ENCODE measurements at places on chromosomes 16 and 17. TPM values are rescaled to one million over a fixed set of nuclear protein-coding genes. Genes with fewer than 3 reads are reported as not detected.

DNA sequence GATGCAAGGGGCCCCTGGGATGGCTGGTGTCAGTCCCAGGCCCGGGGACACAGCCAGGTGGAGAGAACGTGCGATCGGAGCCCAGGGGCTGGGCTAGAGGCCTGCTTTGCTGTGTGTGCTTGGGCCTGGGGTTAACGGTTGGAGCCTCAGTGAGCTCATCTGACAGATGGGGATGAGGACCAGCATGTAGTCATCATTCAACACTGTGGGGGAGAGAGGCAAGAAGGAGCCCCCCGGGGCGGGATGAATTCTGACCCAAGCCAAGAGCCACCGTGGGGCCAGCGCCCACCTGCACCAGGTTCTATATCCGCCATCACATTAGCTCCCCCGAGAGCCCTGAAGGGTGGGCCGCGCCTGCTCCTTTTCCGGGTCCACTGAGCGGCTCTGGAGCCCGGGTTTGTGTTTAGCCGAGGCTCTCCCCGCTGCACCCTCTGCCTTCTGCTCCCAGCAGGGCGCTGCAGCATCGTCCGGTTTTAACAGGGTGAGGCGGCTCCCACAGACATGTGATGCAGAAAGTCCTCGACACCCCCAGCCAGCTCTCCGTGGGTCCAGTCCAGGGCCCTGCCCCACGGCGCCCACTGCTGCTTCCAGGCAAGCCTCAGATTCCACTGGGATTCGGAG lies 365.7 kb downstream of the SEC14L1 start:
- DNase-seq, result peak; percentile 87

GRCh38 chr17:32903774-32904673 lies 23.9 kb upstream of the TMEM98 start:
- no peak for DNase-seq

NOTUM gene
- total RNA-seq, result not detected

GRCh38 chr16:57607676-57608461 lies 20.6 kb upstream of the ADGRG1 start:
- DNase-seq, result peak; percentile 42

GRCh38 chr16:30771726-30772125 lies 9.6 kb downstream of the RNF40 start:
- no peak for DNase-seq

DNA sequence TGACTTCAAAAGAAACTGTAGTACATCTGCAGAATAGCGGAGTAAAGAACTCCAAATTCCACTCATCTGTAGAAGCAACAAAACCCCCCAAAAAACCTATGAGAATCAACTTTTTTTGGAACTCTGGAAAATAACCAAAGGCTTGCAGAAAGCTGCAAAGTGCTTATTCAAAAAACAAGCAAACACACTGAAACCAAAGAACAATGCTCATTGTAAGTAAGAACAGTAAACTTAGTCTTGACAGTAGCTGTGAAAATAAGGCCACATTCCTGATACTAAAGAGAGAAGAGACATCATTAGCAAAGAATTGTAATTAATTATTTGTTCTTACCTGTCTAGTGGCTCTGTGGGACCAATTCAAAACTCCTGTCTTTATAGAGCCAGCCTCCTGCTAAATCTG lies 534.3 kb upstream of the C16orf82 start:
- no peak for DNase-seq

DNA sequence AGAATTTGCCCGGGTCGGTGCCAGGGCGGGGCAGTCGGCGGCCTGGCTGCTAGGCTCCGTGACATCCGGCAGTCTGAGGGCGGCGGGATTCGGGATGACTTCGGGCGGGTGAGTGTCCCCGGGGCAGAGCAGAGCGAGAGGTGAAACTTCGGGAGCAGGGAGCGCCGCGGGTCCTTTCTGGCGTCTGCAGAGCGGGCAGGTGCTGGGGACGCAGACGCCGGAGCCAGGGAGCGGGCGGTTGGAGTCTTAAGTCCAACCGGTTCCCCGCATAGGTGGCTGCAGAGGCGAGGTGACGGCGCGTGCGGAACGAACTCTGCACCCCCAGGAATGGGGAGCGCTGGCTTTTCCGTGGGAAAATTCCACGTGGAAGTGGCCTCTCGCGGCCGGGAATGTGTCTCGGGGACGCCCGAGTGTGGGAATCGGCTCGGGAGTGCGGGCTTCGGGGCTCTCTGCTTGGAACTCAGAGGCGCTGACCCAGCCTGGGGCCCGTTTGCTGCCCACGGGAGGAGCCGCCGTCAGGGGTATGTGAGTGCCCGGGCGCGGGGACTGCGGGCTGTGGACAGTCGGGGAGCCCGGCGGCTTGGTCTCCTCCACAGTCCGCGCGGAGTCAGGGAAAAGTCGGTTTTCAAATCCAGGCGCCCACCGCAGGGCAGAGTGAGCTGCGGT lies at the start of gene B4GALNT2:
Gene B4GALNT2 (plus strand): TSS at position 71 of the 666 bp plus-strand sequence. CDS start 24 bp downstream, at position 95.
- no peak for DNase-seq

DNA sequence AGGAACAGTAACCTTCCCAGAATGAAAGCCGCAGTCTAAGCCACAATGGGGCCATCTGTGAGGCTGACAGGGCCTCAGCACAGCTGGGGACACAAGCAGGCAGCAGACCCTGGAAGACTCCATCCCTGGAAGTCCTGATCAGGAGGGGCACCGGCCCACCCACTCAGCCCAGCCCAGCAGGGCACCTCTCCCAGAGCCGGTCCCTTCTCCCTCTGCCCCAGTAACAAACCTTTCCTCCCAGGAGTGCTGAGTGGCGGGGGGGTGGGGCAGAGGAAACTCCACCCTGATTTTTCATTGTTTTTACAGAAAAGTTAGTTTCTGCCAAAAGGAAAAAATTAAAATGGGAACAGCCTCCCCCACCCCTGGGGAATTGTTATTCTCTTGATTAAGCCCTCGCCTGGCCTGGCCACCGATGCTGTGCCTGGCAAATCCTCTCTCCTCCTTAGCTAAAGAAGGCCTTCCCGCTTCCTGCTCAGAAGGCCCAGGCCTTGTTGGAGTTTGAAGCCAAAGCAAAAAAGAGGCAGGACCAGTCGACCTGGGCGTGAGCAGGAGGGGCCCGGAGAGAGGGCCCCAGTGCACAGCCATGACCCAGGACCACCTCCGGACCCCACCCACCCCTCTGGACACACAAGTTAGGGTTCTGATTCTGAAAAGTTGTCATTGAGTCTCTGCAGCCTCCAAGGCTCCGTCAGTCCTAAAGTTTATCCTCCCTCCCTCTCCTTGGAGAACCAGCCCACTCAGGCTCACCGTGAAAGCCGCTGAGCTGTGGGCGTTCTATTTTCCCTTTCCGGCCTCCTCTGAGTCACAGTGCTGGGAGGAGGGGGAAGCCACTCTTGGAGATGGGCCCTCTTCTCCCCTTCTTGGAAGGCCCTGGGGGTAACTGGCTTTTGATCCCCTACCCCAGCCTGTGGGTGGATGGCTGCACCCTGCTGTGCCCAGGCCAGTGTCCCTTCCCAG lies 128.4 kb upstream of the TNRC6C start:
- DNase-seq, result no peak

DNA sequence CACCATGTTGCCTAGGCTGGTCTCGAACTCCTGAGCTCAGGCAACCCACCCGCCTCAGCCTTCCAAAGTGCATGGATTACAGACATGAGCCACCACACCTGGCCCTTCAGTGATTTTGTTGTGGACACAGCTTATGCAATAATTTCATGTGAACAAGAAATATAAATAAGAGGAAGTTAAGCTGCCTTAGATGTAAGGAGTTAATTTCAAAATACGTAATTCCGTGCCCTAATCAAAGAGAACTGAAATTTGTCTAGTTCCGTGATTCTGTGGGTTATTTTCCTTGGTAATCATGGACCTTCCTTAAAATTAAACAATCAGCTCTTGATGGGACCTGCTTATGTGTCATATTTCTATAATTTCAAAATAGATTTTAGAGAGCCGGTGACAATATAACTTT lies 11.9 kb downstream of the TVP23A start:
- DNase-seq, result no peak

- no peak for DNase-seq
Observed at GRCh38 chr16:81492311-81492761, 47.7 kb downstream of the CMIP start.

DNA sequence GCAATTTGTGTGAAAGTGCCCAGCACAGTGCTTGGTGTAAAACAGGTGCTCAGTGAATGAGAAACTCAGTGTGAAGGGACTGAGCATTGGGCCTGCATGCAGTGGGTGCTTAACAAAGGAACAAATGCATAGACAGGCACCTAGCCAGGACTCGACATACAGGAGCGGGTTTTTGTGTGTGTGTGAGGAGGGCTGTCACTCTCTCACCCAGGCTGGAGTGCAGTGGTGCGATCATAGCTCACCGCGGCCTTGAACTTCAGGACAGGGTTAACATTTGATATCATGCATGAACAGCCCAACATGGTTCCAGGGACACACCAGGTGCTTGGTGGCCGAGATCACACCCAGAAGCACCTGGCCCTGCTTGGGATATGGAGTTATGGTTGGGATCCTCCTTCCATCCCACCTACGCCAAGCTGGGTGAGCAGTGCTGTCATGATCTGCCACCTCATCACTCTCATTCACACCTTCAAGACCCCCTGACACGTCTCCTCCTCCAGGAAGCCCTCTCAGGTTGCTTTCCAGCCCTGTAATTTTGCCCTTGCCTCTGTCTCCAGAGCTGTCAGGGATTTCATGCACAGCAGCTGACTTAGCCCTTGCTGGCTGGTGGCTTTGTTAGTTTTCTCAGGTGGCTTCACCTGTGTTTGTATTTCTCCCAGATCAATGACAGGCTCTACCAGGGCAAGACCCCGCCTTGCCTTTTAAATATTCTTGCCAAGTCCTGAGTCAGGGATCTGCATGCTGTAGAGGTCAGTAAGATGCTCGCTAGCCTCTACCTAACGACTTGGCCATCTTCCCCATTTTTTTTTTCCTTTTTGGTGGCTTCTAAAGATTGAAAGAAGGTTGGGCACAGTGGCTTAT lies 66.4 kb downstream of the OR1D5 start:
- DNase-seq, result peak; percentile 32

SPPL2C gene
- total RNA-seq, result not detected

TEKT1 gene
- not detected for total RNA-seq

DNA sequence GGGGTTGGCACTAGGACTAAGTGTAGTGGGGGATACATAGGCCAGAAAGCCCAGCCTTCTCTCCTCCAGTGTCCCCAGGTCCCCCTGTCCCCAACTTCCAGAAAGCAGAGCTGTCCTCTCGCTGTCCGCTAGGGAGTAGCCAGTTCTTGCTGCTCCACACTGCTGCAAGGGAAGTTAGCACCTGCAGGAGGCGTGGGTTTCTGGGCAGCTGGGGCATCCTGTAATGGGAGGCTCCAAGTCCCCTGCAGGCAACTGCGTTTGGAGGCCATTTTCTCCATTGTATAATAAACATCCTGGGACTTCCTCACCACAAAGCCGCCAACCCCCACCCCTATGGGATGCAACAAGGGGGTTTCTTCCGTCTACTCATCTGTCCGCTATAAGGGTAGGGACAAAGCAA lies 1.7 kb downstream of the RPRML start:
- no peak for DNase-seq

MYH2 gene
- not detected for total RNA-seq

GRCh38 chr17:39261286-39261685 lies 35.5 kb upstream of the STAC2 start:
- no peak for DNase-seq

JUP gene
- total RNA-seq, result 18.8 TPM

GRCh38 chr17:64401244-64401860 lies 10.7 kb upstream of the PECAM1 start:
- DNase-seq, result no peak

PROCA1 gene
- total RNA-seq, result 2.3 TPM

GRCh38 chr17:12567077-12568053 lies 98.3 kb upstream of the MYOCD start:
- no peak for DNase-seq

PIMREG gene
- 7.4 TPM for total RNA-seq

- no peak for DNase-seq
Observed at GRCh38 chr17:36918211-36918691, 19.0 kb upstream of the LHX1 start.

DOC2A gene
- total RNA-seq, result not detected

DBF4B gene
- 7.2 TPM for total RNA-seq

DNA sequence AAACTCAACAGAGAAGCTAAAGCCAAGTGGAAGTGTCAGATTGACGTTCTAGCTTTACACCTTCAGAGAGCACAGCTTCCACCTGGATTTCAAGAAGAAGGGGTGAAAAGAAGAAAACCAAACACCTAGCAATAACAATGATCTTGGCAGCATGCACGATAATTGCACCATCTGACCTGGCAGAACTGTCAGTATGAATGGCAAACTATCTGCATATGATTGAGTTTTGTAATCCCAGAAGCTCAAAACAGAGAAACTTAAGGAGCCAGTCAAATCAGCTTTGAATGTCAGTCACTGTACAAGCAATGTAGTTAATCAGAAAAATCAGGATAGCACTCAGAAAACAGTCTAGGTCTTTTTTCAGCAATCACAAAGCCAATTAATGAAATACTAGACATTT lies 427.1 kb downstream of the ZFHX3 start:
- DNase-seq, result no peak

DNA sequence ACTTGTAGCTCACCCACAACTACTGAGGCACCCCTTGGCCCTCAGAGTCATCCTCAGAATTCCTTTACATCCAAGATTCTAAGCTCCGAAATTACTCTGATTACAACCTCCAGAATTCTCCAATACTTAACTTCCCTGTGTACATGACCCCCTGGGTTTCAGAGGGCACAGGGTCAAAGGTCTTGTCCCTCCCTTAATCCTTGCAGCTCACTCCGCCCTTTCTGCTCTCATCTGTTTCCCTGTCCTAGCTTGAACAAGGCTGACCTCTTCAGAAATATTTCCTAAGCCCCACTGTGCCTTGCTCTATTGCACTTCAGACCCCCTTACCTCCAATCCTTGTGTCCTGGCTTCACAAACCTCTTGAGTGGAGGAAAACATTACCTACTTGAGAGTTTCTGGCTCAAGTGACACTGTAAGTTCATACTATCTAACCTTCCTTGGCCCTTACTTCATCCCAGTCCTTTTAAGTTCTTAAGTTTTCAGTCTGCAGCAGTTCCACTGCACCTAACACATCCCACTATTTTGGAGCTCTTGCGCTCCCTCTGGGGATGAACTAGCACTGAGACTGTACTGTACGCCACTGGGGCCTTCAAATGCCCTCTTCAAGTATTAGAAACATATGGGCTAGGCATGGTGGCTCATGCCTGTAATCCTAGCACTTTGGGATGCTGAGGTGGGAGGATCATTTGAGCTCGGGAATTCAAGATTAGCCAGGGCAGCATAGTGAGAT lies 6.2 kb downstream of the N4BP1 start:
- DNase-seq, result no peak
